Posterior vena cava (tissue), 2 donors: ENCODE measurements at places on chromosomes 12 and 14. TPM values are rescaled to one million over a fixed set of nuclear protein-coding genes. Genes with fewer than 3 reads are reported as not detected.

DNA sequence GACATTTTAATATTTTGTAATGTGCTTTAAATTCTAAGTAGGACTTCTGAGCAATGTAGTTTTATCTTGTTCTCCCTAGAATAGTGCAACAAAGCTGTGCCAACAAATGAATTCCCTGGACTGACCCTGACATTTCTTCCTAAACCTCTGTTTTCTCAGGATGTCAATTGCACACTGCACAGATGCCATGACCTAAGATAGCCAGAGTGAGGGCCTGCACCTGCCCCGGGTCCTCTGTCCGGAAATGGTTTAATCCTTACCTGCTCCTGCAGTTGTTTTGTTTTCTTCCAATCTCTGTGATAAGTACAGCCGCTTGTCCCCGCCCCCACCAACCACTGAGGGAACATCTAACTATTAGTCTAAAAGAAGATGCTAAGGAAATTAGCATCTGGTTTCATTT lies 831.5 kb downstream of the GALC start:
- DNase-seq, result no peak

DNA sequence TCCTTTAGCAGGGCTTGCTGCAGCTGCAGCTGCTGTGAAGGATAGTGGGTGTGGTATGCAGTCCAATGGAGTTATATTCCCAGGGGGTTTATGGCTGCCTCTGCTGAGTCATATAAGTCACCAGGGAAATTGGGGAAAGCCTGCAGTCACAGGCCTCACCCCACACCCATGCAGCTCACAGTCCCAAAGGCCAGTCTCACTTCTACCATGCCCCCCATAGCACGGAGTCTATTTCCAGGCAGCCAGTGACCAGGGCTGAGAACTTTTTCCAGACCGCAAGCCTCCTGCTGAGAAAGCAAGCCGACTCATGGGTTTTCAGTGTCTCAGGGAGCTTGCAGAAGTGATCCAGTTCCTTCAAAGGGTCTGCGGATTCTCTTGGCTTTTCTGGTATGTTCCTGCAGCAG lies 322.4 kb upstream of the CLEC14A start:
- DNase-seq, result no peak

GRCh38 chr12:124311292-124312109 lies 16.6 kb downstream of the RFLNA start:
- DNase-seq, result no peak

GRCh38 chr12:22333186-22333712 lies 1.3 kb downstream of the ST8SIA1 start:
- DNase-seq, result no peak

- DNase-seq, result no peak
These were observed 650 bp downstream of the GALC start for GRCh38 chr14:87992346-87992717.

DNA sequence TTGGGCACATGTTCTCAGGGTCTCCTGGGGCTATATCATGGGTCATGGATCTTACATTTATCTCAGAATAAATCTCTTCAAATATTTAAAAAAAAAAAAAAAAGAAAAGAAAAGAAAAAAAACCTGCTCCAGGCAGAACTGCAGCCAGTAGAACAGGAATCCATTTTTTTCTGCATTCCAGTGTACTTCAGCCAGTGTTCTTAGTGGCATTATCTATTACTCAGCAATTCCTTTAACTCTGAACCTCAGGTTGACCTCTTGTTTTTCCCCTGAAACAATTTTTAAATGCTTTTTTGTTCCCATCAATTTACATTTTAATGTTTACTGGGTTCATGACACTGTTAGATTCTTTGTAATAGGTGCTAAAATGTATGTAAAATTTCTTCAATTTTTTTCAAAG lies 66.7 kb upstream of the STXBP6 start:
- DNase-seq, result no peak

DNA sequence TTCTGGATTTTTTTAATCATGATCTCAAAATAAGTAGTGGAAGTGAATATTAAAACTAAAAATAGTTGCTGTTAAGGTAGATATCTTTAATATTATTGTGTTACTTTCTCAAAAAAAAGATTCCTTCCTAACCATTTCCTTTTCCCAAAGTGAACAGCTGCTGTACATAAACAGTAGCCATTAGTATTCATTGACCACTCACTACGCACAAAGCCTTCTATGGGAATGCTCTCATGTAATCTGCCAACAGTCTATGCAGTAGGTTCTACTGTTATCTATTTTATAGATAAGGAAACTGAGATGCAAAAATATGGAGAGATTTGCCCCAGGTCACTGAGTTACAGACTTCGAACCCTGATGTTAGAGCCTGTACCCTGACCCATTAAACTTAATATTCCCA lies 32.1 kb downstream of the ZFP36L1 start:
- no peak for DNase-seq

- no peak for DNase-seq
These were observed 175.2 kb downstream of the RMST start for GRCh38 chr12:97637770-97638169.

DNA sequence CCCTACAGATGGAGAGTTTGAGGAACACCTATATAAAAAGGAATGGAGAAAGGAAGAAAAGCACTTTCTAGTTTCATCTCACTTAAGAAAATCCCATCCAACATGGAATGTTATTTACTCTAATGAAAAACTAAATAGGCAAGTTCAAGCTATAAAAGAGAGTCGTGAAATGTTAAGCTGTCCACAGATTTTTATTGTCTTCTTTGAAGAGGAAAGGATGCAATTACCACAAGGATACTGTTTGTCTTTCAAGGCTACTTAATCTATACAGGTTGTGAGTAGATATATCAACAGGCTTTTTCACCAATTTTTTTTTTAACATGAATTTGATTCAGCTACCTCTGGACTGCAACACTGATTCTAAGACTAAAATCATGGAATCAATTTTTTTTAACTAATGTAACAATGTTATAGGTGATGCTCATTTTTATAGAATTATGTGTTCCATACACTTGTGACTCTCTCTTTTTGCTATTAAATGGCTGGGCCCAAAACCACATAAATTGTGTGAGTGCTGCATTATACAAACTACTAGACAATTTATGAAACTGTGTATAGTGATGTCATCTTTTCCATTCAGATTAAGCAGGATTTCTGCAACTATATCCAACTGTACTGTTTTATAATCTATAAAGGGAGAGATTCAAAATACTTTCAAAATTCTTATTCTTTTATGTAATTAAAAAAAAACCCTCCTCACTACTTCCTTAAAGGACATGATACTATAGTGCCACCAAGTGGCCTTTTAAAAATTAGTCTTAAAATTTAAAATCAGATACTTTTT lies 26.8 kb upstream of the BMAL2 start:
- no peak for DNase-seq

GRCh38 chr12:57491393-57492280 lies 3.8 kb downstream of the MARS1 start:
- DNase-seq, result peak; percentile 18

GRCh38 chr12:99709619-99710018 lies 62.1 kb downstream of the GARIN6 start:
- no peak for DNase-seq

- no peak for DNase-seq
These were observed 94.1 kb downstream of the GCH1 start for GRCh38 chr14:54808326-54809161.

DNA sequence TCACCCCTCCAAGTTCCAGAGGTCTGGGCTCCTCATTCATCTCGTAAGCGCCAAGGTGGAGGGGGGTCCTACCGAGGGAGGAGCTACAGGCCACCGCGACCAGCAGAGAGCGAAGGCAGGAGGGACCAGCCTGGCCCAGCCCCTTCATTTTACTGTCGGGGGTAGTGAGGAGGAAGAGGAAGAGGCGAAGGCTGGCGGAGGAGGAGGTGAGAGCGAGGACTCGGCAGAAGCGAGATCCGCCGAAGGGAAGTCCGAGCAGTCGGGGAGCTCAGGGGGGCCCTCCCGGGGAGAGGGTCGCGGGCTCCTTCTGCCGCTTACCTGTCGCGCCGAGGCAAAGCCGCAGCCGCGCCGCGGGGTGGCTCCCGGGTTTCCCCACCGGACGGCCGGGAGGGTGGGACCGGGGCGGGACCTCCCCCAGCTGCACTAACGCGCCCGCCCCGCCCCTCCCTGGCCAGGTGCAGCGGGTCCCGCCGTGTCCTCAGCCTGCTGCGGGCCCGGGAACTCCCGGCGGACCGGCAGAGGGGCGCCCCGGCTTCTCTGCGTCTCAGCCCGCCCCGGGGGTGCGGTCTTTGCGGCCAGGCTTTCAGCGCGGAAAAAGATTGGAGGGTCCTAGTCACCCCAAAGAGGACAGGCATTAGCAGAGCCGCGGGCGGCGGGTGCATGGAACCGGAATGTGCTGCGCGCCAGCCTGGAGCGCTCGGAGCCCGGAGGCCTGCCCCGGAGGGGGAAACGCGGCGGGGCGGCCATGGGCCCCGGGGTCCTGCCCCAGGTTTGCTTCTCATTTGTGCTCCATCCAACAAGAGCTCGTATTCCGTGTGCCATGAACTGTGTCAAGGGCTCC lies at the start of gene GALNT6:
Gene GALNT6 (minus strand): TSS at position 124 of the 841 bp plus-strand sequence. CDS start 11,625 bp downstream, outside the sequence.
- DNase-seq, result peak; percentile 82

DNA sequence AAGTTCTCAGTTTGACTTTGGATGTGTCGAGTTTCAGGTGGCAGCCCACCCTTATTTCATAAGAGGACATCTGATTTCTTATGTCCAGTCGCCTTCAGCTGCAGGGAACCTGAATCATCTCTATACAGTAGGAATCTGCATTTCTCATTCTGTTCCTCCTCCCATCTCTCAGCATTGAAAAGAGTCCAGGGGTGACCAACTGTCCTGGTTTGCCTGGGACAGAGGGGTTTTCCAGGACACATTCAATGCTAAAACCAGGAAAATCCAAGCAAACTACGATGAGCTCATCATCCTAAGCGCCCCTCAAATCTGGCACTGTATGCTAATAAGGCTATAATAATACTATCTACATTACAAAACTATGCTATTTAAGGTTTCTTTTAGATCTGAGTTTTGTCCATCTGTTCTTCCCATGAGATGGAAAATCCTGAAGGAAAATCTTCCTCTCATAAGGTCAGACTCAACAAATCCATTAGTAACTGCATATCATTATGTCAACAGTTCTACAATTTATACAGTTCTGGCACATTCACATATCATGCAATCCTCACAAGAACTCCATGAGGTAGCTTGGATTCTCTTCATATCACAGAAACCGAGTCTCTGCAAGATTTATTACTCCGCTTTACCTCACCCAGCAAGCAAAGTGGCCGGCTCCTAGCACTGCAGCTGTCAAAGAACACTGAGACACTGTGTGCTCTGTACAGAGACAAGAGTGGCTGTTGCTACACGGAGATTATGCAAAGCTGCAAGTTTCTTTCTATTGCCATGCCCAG lies 15.6 kb upstream of the CALM1 start:
- DNase-seq, result no peak

DNA sequence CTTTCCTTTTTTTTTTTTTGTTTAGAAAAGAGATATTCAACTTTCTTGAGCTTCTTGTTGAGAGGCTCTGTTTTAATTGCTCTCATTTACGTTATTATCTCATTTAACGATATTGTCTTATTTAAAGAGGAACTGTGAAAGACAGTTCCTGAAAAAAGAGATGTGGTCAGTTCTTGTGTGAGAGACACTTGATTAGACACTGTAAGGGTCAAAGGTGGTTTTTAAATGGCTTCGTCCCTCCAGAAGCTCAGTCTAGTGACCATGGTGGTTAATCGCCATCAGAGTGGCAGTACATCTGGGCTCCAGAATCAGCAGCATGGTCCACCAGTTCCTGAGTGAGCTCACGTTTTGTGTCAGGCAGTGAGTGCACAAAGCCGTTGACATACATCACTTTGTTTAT lies 57.9 kb upstream of the KCNA5 start:
- no peak for DNase-seq

- no peak for DNase-seq
These were observed 7.9 kb upstream of the GNG2 start for GRCh38 chr14:51852541-51852940.

DNA sequence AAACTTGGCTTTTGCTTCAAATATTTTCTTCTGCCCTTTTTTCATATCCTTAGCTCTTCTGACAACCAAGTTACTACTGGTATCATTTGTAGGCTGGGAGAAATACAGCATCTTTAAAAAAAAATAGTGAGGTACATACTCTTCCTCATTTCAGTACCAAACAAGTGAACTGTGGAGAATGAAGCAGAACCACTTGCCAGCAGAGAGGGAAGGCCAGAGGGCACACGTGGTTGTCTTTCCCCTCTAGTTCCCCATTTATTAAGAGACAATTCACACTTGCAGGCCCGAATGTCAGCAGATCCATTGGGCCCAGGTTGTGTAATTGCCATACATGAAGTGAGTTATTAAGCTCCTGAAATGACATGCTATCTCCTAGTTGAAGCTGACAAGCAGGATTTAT lies 3.2 kb downstream of the SUSD6 start:
- DNase-seq, result no peak

- DNase-seq, result no peak
These were observed 29.8 kb downstream of the CFL2 start for GRCh38 chr14:34684578-34684977.

DNA sequence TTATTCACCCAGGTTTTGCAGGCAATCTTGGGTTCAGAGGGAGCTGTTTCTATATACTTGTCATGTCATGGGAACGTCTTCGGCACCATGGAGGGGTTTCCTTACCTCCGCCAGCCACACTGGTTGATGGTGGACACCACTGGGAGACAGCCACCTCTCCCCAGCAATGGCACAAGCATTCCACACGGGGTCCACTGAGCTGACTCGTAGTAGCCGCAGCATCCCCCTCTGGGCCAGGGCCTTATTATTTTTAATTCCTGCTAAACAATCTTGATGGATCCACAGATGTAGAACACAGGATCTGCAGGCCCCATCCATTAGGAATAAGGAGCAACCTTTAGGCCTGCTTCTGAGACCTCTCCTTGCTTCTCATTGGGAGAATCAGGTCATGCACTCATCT lies 132.9 kb downstream of the DICER1 start:
- no peak for DNase-seq

GRCh38 chr12:4421590-4422031 lies 24.0 kb downstream of the FGF6 start:
- DNase-seq, result no peak

- no peak for DNase-seq
These were observed 57.6 kb downstream of the HSPB8 start for GRCh38 chr12:119236372-119236771.

GRCh38 chr14:58994130-58994529 lies 194.3 kb upstream of the DAAM1 start:
- DNase-seq, result no peak

DNA sequence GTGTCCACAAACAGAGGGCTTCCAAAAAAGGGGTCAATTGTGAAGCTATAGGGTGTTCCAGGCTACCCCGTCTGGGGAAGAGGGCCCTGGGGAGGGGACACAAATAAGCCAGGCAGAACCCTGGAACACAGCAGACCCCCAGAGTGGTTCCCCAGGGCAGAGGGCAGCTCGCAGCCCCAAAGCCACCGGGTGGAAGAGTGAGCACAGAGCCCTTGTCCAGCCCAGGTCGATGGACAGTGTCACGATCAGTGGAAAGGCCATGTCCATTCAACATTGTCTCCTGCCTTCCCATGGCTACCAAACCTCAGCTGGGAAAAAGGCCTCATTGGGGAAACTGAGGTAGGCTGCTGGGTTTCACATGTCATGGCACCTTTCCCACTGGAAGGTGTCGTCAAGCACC lies 131.4 kb downstream of the DICER1 start:
- DNase-seq, result no peak

- DNase-seq, result no peak
These were observed 4.8 kb downstream of the YBX3 start for GRCh38 chr12:10718279-10718821.

CDKL1 gene
- total RNA-seq, result 10.2 TPM

SERPINA12 gene
- total RNA-seq, result not detected

OVCH1 gene
- total RNA-seq, result 0.46 TPM

KRT84 gene
- not detected for total RNA-seq

CLEC1B gene
- not detected for total RNA-seq

CPNE6 gene
- total RNA-seq, result 0.32 TPM

BRMS1L gene
- 12.4 TPM for total RNA-seq

NEUROD4 gene
- not detected for total RNA-seq
